Stimulated activated CD8-positive, alpha-beta memory T cell treated with anti-CD3 and anti-CD28 coated beads, Interleukin-15, amount 100 ng/mL, for 24 hours (primary cell): ENCODE measurements at places on chromosomes 7 and 10.

DNA sequence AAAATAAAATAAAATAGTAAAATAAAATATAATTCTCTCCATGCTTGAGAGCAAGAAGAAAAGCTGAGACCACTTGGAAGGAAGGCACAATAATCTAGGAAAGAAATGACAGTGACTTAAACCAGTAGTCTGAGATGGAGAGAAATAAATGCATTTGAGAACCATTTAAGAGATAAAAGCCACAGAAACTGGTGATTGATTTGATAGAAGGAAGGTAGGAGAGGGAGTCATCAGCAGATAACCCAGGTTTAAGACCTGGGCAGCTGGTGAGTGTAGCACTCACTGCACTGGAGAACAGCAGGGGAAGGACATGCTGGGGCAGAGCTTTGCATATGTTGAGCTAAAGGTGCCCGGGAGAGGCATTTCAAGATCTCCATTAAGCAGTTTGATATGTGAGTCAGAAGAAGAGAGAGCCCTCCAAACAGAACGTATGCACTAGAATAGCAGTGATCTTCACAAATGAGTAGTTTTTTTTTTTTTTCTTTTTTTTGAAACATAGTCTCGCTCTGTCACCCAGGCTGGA is 268.0 kb downstream of the DYNC1I1 start:
- DNase-seq: no peak

- no peak for DNase-seq
These were observed 15.3 kb downstream of the GPRIN2 start for GRCh38 chr10:46541017-46541661.

DNA sequence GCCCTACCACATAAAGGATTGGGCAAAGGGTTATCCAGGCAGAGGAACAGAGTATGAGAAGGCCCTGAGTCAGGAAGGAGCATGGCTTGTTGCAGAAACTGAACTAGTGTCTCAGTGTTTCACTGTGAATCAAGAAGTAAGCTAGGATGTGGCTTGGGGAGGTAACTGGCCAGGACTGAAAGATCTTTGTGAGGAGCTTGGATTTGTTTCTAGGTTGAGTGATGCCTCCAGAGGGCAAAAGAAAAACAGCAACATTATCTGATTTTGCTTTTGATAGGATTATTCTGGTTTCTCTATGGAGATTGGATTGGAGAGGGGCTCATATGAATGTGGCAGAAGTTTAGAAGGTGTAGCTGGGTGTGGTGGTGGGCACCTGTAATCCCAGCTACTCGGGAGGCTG is 137.9 kb upstream of the HDAC9 start:
- DNase-seq: no peak

DNA sequence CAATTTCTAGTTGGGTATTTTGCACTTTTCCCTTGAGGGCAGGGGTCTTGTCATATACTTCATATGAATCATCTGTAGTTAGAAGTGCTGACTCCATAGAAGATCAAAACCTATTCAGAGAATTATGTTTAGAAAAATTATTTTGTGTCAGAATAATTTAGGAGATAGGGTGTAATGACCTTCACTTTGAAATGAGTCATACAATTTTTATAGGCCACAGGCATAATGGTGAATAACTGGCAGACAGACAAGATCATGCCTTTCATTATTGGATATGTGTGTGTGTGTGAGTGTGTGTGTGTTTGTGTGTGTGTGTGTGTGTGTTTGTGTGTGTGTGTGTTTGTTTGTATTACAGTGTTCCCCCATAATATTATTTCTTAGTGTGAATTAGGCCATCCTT is 523.0 kb downstream of the ANKRD7 start:
- DNase-seq: no peak

- DNase-seq: no peak
These were observed 31.9 kb downstream of the PIP4K2A start for GRCh38 chr10:22682237-22683139.

- no peak for DNase-seq
These were observed 59.9 kb downstream of the PDGFA start for GRCh38 chr7:459584-460373.

- no peak for DNase-seq
These were observed 228.8 kb downstream of the TRIL start for GRCh38 chr7:28729281-28729680.

- DNase-seq: no peak
These were observed 335.9 kb downstream of the GFRA1 start for GRCh38 chr10:115936926-115937767.

DNA sequence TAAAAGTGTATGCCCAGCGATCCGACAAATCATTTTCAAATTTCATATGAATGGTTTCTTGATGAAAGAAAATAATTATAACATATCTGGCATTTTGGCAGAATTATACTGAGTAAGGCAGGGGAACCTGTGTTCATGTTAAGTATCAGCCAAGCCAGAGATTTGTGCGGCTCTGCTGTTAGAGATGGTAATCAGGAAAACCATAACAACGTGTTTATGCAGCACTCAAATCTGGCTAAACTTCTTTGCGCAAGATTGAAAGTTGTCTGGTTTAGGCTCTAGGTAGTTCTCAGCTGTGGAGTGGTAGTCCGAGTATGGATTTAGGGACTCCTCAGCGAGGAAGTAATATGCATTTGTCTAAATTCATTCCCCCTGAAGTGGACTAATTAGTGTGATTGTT is 8.9 kb upstream of the CTBP2 start:
- no peak for DNase-seq

DNA sequence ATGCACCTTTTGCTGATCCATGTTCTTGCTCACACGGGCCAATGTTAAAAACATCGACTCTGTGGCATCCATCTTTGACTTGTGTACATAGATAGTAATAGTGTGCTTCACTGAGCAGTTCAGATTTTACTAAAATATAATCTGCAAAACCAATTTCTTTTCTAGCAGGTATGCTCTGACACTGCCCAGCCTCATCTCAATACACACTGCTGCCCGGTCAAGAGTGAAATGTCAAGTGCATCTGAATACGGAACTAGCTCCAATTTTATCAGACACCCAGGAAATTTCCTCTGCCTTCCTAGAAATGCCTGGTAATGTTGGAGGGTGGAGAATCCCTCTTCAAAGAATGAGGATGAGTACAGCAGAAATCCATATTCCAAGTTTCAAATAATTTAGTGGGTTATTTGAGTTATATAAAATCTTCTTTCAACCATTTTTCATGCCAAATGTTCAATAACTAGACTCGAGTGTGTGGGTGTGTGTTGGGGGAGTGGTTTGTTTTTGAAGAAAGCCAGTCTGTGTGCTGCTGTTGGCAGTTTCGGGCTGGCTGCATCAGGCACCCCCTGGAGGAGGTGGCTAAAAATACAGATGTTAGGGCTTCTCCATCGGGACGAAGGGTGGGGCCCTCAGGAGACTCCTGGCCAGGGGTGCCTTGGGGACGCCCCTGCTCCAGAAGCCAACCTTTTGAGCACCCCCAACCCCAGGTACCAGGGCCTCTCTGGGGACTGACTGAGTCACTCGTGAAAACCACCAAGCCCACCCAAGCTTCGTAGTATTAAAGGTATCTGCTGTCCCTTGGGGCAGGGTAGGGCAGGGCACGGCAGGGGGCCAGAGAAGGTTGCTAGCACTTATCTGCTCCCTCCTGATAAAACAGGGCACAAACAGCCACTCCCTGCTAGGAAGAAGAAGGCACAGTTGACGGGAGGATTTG is 15.4 kb downstream of the CTBP2 start:
- no peak for DNase-seq

- no peak for DNase-seq
These were observed 9.2 kb downstream of the LHPP start for GRCh38 chr10:124470544-124471434.

DNA sequence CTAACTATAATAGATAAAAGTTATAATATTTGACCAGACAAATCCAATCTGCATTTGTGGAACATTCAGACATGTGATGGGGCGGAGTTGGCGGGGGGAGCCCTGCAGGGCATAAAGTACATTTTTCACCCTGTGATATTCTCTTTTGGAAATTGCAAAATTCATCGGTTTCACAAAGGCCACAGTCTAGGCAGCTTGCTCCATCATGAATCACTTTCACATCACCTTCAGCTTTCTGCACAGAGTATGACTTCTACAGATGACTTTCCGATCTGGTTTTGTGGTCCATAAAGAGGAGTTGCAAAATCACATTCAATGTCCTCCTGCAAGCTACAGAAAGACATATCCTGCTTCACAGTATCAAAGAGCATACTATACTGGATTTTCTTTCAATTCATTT is 51.4 kb upstream of the APBB1IP start:
- DNase-seq: no peak

- peak; percentile 20 for DNase-seq
These were observed 61.6 kb downstream of the GRK5 start for GRCh38 chr10:119268871-119269506.

DNA sequence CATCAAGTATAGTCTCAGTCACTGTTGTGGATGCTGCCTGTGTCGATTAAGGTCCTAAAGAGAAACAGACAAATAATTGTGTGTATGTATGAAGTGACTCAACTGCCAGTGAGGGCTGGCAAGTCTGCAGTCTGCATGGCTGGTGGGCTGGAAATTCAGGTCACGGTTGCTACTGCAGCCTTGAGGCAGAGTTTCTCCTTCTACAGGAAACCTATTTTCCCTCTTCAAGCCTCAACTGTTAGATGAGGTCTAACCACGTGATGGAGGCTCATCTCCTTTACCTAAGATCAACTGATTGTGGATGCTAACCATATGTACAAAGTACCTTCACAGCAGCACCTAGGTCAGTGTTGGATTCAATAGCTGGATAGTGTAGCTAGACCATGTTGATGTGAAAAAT is 29.9 kb downstream of the MBL2 start:
- no peak for DNase-seq

DNA sequence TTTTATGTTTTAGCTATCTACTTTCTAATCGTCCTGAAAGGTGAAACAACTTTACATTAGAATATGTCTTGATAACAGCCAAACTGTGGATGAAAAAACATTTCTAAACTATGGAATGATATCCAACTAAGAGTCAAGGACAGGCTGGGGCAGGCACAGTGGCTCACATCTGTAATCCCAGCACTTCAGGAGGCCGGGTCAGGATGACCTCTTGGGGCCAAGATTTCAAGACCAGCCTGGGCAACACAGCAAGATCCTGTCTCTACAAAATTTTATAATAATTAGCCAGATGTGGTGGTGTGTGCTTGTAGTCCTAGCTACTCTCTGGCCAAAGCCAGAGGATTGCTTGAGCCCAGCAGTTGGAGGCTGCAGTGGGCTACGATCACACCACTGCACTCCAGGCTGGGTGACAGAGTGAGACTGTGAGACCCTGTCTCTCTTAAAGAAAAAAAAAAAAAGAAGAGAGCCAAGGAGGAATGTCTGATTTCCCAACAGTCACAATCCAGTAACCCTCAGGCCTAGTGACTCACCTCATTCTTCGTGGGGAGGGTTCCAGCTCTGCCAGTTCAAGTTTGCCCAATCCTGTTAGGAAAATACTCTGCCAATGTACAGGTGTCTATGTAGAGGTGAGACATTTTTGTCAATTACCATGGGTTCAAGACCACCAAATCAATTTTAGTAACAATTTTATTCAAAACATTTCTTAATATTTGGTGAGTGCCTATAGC is 14.6 kb upstream of the FZD1 start:
- DNase-seq: no peak

- no peak for DNase-seq
These were observed 86.6 kb downstream of the ITGB8 start for GRCh38 chr7:20417260-20417659.

GRCh38 chr7:26279405-26279804 is 12.3 kb upstream of the SNX10 start:
- DNase-seq: no peak

DNA sequence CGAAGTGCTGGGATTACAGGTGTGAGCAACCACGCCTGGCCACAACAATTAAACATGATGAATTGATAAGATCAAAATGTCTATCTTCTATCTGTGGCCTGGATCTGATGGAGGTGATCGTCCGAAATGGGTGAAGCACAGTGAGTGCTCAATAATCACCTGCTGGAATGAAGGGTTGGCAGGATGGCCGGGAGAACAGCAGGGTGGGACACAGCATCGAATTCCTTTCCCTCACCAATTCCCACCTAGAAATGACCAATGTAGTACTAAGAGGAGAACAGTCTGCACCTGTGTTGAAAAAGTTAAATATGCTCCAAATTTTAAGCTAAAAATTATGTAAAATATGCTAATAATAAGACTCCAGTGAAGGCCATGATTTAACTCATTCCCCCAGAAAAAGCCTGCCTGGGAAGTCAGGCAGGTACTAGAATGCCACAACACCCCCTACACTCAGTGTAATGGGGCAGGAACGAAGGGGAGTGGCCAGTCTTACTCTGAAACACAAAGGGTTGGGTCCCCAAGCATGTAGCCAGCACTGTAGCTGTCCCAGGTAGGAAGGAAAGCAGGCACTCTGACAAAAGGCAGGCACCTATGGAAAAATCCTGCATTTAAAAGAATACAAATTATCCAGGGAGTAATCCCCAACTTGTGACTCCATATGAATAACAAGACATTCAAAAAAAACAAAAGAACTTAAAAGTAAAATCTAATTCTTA is 110.3 kb downstream of the VPS41 start:
- no peak for DNase-seq

- DNase-seq: no peak
These were observed 123.9 kb downstream of the TAX1BP1 start for GRCh38 chr7:27863880-27864279.

- DNase-seq: no peak
These were observed 1.6 kb upstream of the DNAJB6 start for GRCh38 chr7:157335236-157335635.

DNA sequence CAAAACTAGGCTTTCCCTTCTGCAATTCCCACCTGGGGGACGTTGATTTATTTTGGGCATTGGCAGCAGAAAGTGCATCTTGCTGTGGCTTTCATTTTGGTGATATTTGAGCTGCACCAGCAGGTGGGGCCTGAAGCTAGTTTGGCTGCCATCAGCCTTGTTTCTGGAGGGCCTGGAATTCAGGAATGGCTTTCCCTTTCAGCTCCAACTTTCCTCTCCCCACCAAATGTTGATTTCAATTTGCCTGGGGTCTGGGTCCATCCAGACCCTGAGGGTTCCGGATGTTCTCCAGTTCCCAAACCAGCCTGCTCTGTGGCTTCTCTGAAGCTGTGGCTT is 640.4 kb downstream of the TYW1 start:
- DNase-seq: no peak

GRCh38 chr10:7651853-7652470 is 14.8 kb downstream of the ITIH5 start:
- DNase-seq: no peak
